Right ventricle myocardium superior (tissue), 1 donor: ENCODE measurements at places on chromosomes 3 and 15. TPM values are rescaled to one million over a fixed set of nuclear protein-coding genes. Genes with fewer than 3 reads are reported as not detected.
A peak's percentile ranks its signal among the peaks of the same experiment; 100 is the strongest.

DNA sequence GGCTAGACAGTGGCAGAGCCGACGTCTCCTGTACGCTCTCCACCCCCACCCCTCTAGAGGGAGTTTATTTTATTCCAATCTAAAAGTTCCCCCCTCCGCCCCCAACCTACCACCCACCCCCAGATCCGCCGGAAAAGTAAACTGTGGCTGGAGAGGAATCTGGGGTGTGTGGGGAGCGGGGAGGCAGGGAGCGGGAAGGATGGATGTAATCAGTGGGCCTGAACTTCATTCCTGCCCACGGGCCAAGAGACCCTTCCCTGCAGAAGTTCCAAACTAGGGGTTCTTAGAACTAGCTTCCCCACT, 537 bp upstream of the CSRNP1 start:
- DNase-seq, result no peak

DNA sequence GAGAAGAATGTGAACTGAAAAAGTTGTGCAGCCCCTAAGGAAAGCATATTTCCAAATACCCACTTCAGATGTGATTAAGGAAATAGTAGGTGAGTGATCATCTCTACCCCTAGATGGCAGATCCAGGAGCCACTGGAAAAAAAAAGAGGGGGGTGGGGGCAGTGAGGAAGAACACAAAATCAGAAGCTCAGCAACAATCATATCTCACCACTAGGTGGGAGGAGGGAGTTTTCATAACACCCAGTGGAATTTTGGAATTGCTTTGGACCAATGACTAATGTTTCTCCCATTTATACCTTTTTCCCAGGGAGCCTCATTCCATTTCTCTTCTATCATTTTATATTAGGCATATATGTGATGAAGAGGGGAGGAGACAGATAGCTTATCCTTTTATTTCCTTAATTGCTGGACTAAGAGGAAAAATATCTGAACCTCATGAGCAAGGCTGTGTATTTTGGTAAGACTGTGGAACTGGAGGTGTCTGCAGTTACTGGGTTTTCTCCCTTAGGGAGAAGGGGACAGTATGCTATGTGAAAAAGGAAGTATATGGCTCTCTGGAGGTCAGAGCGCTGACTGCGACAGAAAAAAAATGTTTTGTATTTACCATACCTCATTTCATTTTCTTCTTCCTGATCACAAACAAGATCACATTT, 363.4 kb downstream of the GAP43 start:
- no peak for DNase-seq

DNA sequence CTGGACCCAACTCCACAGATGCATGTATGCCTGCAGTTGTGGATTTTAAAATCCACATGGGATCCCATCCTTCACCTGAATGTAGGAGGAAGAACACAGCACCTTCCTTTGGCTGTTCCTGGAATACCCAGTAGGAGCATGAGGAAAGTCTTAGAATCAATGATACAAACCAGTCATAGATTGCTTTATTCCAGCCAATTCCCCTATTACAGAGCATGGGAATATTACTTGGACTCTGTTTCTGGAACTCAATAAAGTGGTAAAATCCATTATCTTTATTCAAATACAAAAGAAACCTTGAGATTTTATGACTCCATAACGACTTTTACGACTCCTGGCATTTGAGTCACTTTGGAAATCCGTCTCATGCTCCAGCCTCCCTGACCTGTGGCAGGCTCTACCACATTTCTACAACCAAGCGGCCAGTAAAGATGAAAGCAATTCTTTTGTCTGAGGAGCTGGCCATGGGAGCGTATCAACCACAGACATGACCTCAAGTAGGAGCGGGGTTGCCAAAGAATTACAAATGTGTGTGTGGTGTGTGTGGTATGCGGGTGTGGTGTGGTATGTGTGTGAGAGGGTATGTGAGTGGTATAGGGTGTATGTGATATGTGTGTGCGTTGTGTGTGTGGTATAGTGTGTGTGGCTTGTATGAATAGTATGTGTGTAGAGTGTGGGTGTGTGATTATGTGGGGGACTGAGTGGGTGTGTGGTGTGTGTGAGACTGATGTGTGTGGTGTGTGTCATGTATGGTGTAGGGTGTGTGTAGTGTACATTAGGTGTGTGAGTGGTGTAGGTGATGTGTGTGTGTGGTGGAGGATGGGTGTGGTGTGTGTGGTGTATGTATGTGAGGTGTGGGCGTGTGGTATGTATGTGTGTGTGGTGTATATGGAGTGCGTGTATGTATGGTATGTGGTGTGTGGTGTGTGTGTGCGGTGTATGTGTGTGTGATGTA, 40.0 kb downstream of the ARRDC4 start:
- no peak for DNase-seq

DNA sequence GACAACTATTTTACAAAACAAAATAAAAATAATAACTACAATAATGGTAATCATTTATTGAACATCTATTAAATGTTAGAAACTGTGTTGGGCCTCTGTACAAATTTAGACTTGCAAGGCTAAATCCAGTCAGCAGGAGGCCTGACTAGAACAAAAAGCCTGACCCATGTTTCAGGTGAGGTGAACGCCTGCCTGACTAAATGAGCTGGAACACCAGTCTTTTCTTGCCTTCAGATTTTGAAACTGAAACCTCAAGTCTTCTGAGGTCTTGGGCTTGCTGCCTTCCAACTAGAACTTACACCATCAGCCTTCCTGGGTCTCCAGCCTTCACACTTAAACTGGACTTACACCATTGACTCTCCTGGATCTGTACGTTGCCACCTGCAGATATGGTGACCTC, 706.9 kb downstream of the TBL1XR1 start:
- DNase-seq, result no peak

DNA sequence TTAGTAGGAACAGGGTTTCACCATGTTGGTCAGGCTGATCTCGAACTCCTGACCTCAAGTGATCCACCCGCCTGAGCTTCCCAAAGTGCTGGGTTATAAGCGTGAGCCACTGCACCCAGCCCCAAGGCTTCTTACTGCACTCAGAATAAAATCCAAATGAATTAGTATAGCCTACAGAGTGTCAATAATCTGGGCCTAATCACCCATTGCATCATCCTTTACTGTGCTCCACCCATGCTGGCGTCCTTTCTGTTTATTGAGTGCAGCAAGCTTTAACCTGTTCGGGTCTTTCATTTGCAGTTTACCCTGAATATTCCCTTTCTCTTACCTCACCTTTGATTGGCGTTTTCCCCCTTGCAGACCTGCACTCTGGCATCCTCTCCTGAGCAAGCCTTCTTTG, 77.7 kb downstream of the CEP63 start:
- no peak for DNase-seq

Gene CACNA1D
- 0.78 TPM for total RNA-seq

DNA sequence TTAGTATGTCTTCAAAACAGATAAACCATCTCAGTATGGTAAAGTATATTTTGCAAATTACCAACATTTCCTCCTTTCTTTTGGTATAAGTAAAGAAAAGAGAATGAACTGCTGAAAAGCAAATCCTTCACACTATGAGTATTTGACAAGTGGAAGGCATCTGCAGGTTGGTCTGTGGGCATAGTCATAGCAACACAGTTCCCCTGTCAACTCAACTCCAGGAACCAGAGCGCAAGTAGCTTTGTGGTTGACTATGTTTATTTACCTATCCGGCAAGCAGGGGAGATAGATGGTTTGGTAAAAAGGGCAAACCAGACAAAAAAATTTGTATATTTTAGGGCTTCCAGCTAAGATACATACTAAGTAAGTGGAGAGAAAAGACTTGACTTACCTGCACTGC, 88.3 kb upstream of the PPIB start:
- no peak for DNase-seq

- peak; percentile 73 for DNase-seq
Measured at GRCh38 chr15:62066663-62067447, at the start of gene C2CD4A. C2CD4A (plus strand) TSS chr15:62066977; CDS start chr15:62067614, 637 bp downstream.

- no peak for DNase-seq
Measured at GRCh38 chr15:84702961-84703482, 12.9 kb downstream of the SEC11A start.

- DNase-seq, result no peak
Measured at GRCh38 chr15:99435877-99436541, 129.8 kb upstream of the MEF2A start.

DNA sequence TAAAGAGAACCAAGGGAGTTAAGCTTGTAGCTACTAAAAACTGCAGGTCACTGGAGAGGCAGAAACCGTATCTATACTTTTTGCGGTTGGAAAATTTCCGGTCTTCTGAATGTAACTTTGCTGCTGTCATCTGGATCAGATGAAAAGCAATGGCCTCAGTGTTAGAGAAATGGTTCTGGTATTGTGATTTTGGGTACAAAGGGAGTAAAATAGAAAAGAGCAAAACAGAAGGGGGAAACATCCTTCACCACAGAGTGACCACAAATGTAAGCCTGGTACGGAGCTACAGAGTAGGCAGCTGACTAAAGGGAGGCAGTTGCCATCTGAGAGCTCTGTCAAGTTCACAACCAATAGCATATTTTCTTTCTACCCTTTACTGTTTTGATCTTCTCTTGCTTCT, 5.6 kb downstream of the CD96 start:
- no peak for DNase-seq

- DNase-seq, result peak; percentile 34
Measured at GRCh38 chr3:126151562-126152302, 28.7 kb downstream of the ALDH1L1 start.

GRCh38 chr3:151827816-151828215, 13.9 kb downstream of the AADAC start:
- no peak for DNase-seq

Gene ANKRD63
- 0.65 TPM for total RNA-seq

Gene CTXND1
- 0.94 TPM for total RNA-seq

- peak; percentile 68 for DNase-seq
Measured at GRCh38 chr3:194082743-194083636, 53.0 kb upstream of the HES1 start.

DNA sequence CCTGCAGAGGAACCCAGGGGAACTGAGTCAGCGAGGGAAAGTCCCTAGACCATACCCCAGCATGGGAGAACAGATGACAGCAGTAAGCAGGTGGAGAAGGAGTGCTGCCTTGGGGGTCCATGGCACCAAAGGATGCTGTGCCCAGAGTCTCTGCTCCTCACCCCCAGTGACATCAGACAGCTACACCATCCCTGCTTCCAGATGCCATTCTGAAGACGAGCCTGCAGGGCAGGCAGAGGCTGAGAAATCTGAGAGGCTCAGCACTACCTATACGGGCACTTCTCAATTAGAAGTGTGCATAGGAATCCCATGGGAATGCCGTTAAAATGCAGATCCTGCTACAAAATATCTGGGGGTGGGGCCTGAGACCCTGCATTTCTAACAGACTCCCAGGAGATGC, 211.3 kb upstream of the NSMCE3 start:
- DNase-seq, result no peak

DNA sequence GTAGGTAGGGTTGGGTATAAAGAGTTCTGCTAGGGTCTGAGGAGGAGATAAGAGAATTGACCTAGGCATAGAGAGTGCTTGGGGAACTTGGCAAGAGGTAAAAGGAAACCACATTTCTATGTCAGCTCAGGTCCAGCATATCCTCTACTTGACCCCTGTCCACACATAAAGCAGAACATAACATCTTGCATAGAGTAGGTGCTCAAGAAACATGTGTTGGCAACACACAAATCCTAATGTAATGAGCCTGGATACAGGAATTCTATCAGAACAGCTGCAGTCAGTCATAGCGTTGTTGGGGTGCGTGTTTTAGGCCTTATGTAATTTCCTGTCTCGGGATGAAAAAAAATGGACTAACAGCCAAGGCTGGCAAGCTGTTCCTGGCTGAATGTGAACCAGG, 35.0 kb upstream of the PLCL2 start:
- no peak for DNase-seq

GRCh38 chr15:95825671-95826411, 504.7 kb upstream of the NR2F2 start:
- DNase-seq, result no peak
